Activated T-helper 1 cell treated with anti-CD3 and anti-CD28 coated beads, Interleukin-12 subunit alpha, Interleukin-12 subunit beta, Interleukin-2, Interleukin-4 antibody, amounts not matched to agents 30 ng/mL and 10 ng/mL and 1 ng/mL, durations not matched to agents 14 hours and 24 hours and 36 hours (primary cell): ENCODE measurements at places on chromosomes 2 and 18. TPM values are rescaled to one million over a fixed set of nuclear protein-coding genes. Genes with fewer than 3 reads are reported as not detected.

DNA sequence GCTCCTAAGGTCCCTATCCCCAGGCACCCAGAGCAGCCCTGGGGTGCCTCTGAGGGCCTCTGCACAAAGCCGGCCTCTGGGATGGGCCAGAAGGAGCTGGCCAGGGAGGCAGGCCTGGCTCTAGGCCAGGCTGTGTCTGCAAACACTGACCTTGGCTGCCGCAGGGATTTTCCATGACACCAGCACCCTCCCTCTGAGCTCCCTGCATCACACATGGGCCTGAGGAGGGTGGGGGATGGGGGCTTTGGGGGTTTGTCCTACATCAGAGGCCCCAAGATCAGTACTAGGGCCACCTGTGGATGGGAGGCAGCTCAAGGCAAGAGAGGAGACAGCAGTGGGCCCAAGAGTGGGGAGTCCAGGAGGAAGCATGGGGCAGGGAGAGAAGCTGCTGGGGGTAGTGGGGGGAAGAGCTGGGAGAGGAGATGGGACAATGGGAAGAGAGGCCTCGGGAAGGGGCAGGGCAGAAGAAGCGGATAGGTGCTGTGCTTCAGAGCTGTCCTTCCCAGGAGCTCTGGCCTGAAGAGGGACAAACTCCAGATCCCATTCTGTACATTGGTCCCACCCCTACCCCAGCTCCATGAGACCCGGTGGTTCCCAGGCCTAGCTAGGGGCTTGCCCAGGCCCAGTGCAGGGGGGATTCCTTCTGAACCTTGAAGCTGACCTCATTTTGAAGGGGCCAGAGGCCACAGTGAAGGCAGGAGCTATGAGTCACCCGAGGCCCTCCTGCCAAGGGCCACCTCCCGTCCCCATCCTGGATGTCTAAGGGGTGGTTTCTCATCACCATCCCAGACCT lies 28.0 kb downstream of the KCNK3 start:
- no peak for DNase-seq

DNA sequence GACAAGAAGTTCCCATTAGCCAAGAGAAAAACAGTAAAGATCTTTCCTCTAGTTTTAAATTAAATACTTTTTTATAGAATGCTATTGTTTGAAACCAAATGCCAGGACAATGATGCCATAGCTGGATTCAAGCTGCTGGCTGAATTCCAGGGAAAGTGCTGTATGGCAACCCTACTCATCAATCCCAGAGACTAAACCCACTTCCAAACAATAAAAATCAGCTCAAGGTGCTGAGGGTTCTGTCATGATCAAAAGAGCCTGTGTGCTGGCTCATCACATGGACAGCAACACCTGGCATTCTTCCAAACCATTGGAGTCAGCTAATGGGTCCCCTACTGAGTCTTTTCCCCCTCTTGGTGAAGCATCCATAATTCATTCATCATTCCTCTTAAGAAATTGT lies 53.7 kb upstream of the PARD3B start:
- no peak for DNase-seq

- DNase-seq = no peak
Measured at GRCh38 chr2:116490511-116491145, 1323.9 kb upstream of the DDX18 start.

GRCh38 chr2:32864334-32865111 lies 82.2 kb upstream of the LTBP1 start:
- DNase-seq = no peak

DNA sequence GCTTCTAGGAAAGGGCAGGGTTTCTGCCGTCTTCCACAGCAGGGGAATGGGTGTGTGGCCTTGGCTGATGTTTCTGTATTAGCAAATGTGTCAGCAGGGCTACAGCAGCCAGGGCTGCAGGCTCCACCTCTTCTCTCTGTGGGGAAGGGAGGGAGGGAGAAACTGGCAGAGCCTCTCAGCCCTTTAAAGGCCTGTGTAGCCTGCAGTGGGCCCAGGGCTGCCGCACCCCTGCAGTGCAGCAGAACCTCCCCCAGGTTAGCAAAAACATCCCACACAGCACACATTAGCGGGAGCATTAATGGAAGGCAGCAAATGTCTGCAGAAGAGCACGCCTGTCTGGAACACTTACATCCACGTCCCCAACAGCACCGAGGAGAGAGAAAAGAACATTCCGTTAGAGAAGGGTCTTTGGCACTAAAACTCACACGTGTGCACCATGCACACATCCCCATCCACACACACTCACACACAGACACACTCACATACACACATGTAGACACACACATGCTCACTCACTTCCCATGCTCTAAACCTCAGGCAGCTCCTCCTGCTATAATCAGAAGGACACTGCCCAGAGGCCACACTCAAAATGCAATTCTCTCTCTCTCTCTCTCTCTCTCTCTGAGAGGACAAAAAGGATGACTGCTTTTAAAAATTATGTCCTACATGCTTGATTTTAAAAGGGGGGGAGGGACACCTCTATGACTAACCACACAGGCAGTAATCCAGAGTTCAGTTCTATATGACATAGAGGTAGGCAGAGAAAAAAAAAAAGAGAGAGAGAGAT lies 24.1 kb downstream of the MRPL35 start:
- DNase-seq = no peak

- DNase-seq = no peak
Measured at GRCh38 chr18:13616525-13617035, 109.8 kb downstream of the FAM210A start.

Gene PUS10
- 5.9 and 7.6 TPM in 2 replicates for total RNA-seq

Gene MAL
- total RNA-seq = 264 and 272 TPM in 2 replicates

Gene CHN1
- total RNA-seq = 3.4 and 4.8 TPM in 2 replicates

Gene FKBP1B
- 0.47 and 0.71 TPM in 2 replicates for total RNA-seq
